ENCODE measurements at places on chromosomes 2 and 18.

GRCh38 chr18:45526114-45526841 is 89.0 kb upstream of the SLC14A2 start:
- DNase-seq = no peak

DNA sequence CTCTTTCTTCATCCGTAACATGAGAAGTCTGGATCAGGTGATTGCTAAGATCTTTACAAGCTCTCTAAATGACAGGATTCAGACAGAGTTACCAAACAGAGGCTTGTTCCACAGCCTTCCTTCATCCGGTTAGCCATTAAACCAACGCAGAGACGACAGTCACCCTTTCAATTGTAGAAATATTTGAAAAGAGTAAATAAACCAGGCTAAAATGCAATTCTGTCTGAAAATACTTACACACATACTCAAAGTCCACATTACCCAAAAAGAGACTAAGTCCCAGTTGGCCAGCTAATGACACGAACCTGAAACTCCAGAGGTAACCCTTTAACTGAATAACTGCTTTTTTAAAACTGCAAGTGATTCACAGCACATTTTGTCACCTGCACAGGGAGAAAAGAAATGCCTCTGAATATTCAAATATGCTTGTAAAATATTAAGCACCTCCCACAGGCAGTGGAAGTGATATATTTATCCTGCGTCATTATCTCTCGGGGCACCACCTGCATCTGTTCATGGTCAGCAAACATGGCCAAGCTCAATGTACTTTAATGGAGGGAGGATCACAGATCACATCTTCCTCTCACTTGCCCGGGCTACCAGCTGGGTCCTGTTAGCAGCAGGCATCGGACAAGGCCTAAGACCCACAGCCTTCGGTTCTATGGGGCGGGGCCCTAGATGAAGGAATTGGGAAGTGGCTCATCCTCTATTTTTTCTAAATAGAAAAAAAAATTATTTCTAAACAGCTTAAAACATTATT is 38.8 kb upstream of the DNER start:
- no peak for DNase-seq

GRCh38 chr2:186098821-186099220 is 360.2 kb downstream of the FSIP2 start:
- no peak for DNase-seq

- peak; percentile 79 for DNase-seq
These were observed 10.8 kb downstream of the SPDYA start for GRCh38 chr2:28821295-28821958.

DNA sequence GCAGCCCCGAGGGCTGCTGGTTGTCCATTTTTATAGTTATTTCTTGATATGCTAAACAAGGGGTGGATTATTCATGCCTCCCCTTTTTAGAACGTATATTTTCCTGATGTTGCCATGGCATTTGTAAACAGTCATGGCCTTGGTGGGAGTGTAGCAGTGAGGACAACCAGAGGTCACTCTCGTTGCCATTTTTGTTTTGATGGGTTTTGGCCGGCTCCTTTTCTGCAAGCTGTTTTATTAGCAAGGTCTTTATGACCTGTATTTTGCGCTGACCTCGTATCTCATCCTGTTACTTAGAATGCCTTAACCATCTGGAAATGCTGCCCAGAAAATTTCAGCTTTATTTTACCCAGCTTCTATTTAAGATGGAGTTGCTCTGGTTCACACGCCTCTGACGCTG is 825.8 kb upstream of the CDH2 start:
- DNase-seq = no peak

- no peak for DNase-seq
These were observed 834.0 kb upstream of the FSHR start for GRCh38 chr2:49988276-49988675.

DNA sequence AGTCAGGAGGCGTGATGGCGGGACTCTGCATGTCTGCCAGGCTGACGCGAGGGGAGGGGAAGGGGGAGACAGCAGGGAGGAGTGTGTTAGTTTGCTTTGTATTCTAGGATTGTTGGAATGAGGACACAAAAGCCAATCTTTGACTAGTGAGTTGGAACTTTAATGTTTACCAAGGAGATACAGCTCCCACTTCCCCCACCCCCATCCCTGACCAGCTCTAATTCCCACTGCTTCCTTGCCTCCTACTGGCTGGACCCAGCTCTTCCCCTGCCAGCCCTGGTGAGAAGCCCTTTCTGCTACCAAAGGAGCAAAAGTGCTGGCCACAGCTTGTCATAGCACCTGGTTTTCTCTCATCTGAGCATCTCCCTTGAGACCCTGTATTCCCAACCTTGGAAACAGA is 84.5 kb downstream of the CELF4 start:
- no peak for DNase-seq

DNA sequence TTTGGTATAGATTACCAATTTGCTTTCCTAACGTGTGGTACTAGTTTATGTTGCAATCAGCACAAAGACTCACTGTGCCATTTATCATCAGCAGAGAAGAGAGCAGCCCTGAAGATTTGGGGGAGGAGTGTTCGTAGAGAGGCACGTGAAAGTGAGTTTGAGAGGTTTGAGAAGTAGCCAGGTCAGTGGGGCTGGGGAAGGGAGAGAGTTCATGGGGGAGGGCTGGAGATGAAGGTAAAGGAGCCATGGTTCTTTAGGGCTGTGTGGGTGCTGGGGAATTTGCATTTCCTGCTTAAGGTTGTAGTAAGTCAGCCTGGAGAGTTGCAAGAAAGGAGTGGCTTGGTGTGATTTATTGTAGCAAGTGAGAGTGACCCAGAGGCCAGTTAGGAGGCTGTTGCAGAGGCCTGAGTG is 172.1 kb downstream of the NEDD4L start:
- DNase-seq = no peak

DNA sequence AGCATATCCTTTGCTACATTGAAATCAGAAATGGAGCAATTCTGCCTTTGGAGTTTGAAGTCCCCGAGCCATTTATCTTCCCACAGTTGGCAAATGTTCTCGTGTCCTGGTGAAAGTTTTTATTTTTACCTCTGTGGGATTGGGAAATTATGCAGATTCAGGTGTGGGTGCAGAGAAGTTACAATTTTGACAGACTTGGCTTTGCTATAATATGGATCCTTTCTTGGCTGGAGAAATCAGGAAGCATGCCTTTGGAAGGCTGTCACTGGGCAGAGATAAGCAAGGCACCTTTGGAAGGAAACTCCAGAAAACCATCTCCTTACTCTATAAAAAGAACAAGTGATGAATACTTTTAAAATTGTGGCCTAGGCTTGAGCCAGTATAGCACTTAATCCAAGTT is 278.3 kb downstream of the SETBP1 start:
- no peak for DNase-seq

DNA sequence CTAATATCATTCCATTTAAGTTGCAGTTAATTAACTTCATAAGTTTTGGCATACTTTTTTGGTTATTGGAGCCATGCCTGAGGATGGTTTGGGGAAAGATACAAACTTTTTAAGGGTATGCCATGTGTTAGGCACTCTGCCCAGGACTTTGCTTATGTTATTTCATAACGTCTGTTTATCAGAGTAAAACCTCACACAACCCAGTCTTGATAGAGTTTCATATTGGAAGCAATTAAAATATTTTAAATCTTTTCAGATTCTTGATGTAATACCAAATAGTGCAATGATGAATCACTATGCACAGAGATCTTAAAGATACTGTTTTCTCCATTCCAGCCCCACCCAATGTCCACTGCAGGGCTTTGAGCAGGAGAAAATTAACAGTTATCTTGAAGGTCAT is 529.1 kb upstream of the HNMT start:
- no peak for DNase-seq

DNA sequence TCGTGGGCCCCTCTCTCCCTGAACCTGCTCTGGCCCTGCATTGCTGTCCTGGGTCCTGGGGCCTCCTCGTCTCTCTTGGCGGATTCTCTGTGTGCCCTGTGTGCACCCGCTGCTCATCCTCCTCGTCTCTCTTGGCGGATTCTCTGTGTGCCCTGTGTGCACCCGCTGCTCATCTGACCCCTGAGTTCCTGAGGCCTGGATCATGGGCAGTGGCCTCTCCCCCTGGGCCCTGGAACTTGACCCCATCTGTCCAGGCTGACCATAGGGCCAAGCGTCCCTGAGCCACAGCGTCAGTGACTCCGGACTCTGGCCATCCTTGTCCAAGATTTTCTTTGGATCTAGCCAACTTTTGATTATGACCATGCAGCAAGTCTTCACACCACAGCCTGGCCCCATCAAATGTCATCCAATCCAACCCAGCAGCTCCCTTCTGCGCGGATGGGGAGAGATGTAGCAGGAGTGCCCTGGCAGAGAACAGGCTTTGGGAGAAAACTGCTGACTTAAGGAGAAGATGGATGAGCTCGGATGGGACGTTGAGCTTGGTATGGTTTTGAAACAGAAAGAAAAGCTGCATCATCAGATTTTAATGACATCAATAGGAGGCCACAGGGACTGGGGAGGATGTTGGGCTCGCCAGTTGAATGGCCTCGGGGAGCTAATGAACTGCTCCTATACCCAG is 455.1 kb upstream of the HS6ST1 start:
- no peak for DNase-seq

GRCh38 chr18:11320986-11321385 is 171.6 kb upstream of the PIEZO2 start:
- DNase-seq = no peak

GRCh38 chr2:201448701-201449100 is 2.6 kb downstream of the TRAK2 start:
- no peak for DNase-seq

- DNase-seq = no peak
These were observed 325.8 kb upstream of the REG3G start for GRCh38 chr2:78699696-78700095.

- DNase-seq = no peak
These were observed 61.3 kb downstream of the NABP1 start for GRCh38 chr2:191739194-191739593.

DNA sequence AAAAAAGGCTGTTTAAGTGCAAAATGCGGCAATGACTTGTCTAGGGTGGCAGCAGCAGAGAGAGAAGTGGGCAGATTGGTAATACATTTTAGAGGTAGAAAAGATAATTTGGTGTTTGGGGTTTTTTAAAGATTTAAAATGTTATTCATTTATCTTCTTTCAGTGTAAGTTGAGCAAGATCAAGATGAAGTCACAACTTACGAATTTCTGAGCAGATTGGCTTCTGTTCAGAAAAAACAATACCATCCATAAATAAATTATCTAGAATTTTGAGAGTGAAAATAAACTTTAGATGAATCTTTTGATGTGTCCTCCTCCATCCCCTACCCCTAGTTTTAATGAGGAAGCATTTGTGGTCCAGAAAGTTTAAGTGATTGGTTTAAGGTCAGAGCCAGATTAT is 47.9 kb upstream of the FAM171B start:
- DNase-seq = no peak

DNA sequence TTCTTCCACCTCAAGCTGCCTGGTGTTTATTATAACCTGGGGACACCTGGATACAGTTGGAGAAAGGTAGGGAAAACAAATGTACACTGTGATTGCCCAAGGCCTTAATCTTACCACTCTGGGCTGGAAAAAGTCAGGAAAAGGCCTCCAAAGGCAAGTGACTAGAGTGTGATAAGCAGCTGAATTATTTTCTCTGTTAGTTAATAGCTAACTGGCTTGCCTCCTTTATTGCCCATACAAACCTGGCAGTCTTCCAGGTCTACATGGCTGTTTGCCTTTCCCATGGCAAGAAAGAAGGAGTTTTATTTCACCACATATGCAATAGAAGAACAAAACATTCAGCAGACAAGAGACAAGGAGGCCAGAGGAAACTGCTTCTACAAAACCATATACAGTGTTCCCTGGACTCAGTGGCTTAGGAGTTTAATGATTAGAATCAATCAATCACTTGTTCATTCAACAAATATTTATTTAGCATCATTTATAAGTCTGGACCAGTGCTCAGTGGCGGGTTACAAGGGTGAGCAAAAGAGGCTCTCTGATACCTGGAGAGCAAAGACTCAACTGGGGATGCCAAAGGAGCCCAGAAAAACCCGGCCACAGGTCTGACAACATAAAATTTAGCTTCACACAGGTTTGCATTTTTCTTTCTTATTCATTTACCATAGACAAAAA is 27.5 kb upstream of the SUCLG1 start:
- no peak for DNase-seq

DNA sequence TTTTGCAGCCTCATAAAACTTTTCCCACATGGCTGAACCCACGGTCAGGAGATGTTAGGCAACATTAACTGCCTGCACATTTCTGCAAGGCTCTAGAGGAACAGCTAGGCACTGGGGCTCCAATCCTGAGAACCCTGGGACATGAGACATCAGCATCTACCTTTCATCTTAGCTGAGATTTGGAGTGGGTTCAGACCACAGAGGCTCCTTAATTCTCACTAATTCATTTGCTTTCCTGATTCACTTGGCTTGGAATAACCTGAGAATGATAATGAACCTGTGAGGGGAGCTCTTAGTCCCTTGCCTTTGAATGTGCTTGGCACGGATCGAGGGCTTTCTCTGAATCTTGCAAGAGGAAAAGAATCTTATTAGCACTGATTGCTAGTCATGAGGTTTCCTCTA is 266.2 kb downstream of the FIGN start:
- peak; percentile 87 for DNase-seq

GRCh38 chr2:142325870-142326269 is 195.1 kb upstream of the LRP1B start:
- no peak for DNase-seq

DNA sequence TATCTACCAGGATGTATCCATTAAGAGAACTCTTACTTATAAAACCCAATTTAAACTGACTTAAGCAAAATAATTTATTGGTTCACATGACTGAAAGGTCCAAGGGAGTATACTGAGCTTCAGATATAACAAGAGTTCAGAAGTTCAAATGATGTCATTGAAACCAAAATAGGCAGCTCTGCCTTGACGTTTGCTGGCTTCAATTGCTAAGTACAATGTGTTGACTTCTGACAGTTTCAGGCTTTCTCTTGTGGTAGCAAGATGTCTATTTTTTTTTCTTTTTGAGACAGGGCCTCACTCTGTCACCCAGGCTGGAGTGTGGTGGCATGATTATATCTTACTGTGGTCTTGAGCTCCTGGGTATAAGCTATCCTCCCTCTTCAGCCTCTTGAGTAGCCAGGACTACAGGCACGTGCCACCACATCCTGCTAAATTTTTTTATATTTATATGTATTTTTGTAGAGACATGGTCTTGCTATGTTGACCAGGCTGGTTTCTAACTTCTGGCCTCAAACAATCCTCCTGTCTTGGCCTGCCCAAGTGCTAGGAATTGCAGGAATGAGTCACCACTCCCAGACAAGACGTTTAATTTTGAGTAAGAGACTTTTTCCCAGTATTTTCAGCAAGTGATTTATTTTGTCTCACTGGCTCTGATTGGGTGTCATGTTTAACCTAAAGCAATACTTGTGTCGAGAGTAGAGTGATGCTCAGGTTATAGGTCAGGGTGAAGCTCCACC is 184.8 kb downstream of the NR4A2 start:
- DNase-seq = no peak

Data from NB4 (cell line).